Astrocyte (in vitro differentiated cells and primary cell): ENCODE measurements at places on chromosomes 13 and 19. TPM values are rescaled to one million over a fixed set of nuclear protein-coding genes. Genes with fewer than 3 reads are reported as not detected.

DNA sequence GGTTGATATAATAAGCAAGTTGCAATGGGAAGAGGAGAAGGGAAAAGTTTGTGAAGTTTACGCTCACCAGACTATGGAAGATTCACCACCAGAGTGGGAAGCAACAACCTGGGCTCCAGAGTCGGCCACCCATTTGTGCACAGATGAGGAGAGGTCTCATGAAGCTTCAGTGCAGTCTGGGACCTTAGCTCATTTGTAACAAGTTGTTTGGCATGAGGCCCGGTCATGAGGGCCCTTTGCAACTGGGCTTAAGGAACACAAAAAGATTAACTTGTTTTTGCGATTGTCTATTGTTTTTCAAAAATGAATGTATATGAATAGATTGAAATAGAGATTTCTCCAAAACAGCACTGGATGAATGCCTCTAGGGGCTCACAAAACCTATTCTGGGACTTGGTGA is 94.2 kb downstream of the ZNF737 start:
- no peak overlapping the region for H3K4me3 ChIP-seq
- no peaks in the 10 kb centered on the region for H3K27me3 ChIP-seq
- H3K27ac ChIP-seq, result no peak overlapping the region
- no peaks in the 10 kb centered on the region for H3K36me3 ChIP-seq

DNA sequence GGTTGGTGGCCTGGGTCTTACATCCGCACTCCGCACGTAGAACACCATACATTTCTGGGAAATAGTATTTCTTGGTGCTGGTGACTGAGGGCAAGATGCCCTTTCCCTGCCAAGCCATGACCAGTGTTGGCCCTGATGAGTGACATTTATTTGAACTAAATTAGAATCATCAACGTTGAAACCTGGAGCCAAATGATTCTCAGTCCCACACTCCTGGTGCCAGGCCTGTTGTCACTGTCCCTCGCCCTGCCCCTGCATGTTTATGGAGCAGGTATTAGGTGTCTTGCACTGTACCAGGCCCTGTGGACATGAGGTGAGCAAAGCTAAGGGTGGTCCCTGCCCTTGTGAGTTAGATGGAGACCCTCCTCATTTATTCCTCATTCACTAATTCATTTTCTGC is 5.8 kb downstream of the CHST8 start:
- no peak for DNase-seq
- H3K27ac ChIP-seq, result no peak overlapping the region
- H3K4me1 ChIP-seq, result no peaks in the 10 kb centered on the region
- peaks cover 23% of the 10 kb centered on the region for H3K27me3 ChIP-seq

The RNF113B gene
- total RNA-seq, result not detected in 2 replicates

GRCh38 chr13:57823704-57824103 is 192.2 kb downstream of the PCDH17 start:
- DNase-seq, result no peak

GRCh38 chr13:48731001-48731658 is 77.4 kb downstream of the CYSLTR2 start:
- DNase-seq, result peak; percentile 78
- H3K27ac ChIP-seq, result no peak overlapping the region
- H3K4me3 ChIP-seq, result no peak overlapping the region
- no peaks in the 10 kb centered on the region for H3K27me3 ChIP-seq
- H3K36me3 ChIP-seq, result no peaks in the 10 kb centered on the region

The PRODH2 gene
- not detected in 2 replicates for total RNA-seq

DNA sequence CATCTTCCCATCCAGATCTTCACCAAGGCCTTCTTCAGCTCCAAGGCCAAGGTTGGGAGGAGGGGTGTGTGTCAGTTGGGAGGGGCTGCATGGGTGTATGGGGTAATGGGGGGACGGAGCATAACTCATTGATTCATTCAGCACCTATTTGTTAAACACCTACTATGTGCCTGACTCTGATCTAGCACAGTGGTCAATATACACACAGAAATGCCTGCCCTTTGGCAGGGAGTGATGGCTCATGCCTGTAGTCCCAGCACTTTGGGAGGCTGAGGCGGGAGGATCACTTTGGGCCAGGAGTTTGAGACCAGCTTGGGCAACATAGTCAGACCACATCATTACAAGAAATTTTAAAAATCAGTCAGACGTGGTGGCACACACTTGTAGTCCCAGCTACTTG is 19.2 kb upstream of the SPACA4 start:
- H3K4me1 ChIP-seq, result peaks cover 7% of the 10 kb centered on the region
- DNase-seq, result no peak
- H3K27ac ChIP-seq, result no peak overlapping the region
